Right renal cortex interstitium (tissue), 3 donors: ENCODE measurements at places on chromosomes 6 and 20.

DNA sequence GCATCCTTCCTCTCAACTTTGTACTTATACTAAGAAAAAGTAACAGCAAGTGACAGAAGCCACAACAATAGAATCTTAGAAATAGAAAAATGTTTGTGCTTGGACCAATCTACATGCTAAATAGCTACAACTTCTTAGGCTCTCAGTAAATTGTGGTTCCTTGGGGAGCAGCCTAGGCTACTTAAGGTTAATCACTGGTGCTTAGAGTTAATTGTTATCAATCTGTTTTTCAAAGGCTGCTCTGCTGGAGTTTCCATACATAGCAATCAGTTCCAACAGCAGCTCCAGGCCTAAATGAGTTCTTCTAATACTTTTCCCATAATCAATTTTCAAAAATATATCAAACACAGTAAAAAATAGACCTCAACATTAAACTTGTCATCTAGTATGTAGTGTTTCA lies 571.4 kb downstream of the EPHA7 start:
- DNase-seq: no peak

- DNase-seq: no peak
Observed at GRCh38 chr6:139490482-139490881, 116.0 kb upstream of the CITED2 start.

DNA sequence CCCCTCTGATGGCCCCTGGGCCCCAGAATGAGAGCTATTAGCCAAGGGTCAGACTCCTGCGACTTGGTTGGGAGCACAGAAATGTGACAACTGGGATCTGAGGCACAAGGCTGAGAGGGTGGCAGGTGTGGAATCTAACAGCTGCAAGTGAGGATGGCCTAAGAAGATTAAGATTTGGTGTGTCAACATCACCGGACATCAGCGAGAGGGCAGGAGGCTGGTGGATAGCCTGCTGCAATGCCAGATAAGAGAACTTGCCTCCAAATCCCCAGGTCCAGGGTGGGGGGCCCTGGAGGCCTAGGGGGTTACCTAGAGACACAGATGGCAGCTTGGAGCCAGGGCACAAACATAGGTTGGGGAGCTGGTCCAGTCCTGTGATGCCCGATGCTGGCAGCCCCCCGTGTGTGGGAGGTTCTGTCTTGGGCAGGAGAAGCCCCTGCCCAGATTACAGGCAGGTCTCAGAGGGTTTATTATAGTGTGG lies 155.8 kb downstream of the GRM4 start:
- no peak for DNase-seq

- no peak for DNase-seq
Observed at GRCh38 chr6:90643381-90643780, 56.5 kb upstream of the MAP3K7 start.

- DNase-seq: no peak
Observed at GRCh38 chr6:139019722-139020121, 8.8 kb upstream of the ABRACL start.

GRCh38 chr6:150409576-150410066 lies 40.8 kb downstream of the IYD start:
- DNase-seq: no peak

GRCh38 chr6:46476301-46476700 lies 14.9 kb downstream of the RCAN2 start:
- DNase-seq: no peak

DNA sequence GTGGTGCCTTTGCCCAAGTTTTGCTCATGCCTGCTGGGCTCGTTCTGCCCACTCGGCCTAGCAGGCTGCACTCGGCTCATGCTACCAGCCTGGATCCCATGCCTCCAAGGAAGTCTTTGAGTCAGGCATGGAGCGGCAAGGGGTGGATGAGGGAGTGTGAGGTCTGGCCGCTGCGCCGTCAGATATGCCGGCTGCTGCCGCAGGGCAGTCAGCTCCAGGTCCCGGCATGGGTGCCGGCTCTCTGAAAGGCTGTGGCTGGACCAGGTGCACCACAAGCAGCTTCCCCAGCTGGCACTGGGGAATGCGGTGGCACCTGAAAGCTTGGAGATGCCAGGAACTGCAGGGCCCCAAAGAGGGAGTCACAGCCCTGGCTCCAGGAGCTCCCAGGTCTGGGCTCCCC lies 75.5 kb downstream of the GPR63 start:
- no peak for DNase-seq
